ENCODE measurements at places on chromosomes 3 and 15.

GRCh38 chr3:148599481-148599880, 98.2 kb upstream of the AGTR1 start:
- no peak for DNase-seq

DNA sequence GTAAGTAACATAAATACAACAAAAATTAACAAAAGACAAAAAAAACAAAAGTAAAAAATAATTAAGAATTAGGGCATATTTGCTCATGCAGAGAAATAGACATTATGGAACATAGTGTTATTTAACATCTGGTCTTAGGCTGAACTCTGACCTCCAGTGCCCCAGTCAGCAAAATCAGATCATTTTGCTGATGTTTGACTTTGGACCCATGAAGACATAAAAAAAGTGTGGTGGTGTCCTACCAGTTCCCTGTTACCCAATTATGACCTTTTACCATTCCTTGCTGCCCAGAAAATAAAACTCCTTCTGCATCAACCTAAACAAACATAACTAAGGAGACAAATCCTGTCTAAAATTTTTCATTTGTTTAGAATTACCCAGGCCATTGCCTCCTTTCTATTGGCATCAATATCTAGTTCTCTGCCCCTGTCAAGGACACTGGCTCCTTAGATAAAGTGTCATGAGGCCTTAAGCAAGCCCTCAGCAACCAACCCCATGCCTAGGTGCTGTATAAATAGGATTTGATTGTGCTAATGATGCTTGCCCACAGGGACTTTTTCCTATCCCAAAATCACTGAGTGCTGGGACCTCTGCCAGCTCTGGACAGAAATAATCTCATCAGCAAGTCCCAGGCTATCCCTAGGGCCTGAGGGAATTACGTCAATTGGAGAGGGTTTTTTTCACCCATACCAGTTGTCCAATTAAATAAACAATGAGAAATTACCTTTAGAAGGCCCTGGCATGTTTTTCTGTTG, 334.5 kb upstream of the UMPS start:
- no peak for DNase-seq

GRCh38 chr3:105984837-105985236, 116.0 kb upstream of the CBLB start:
- DNase-seq: no peak

DNA sequence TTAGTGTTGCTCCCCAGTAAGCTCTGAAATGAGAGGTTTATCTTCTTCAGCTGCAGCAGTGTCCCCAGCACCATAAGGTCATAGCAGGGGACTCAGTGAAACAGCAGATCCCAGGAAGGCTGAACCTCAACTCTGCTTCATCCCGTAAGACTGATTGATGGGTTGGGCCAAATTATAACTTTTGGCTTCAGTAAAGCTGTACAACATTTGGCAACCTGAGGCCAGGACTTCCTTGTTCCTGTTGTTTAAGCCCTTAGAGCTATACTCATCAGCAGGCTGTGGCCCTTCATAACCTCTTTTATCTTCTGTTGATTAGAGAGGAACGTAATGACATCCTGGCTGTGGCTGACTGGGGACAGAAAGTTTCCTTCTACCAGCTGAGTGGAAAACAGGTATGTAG, 29.0 kb downstream of the IFT122 start:
- DNase-seq: no peak

- no peak for DNase-seq
These were observed 925.6 kb downstream of the FHIT start for GRCh38 chr3:60325610-60326170.
